Stimulated activated CD4-positive, alpha-beta T cell treated with anti-CD3 and anti-CD28 coated beads, TNF-alpha, amount 100 ng/mL, for 24 hours (primary cell): ENCODE measurements at places on chromosomes 16 and 17.

GRCh38 chr16:89137666-89138512, 33.7 kb upstream of the CDH15 start:
- DNase-seq: no peak

DNA sequence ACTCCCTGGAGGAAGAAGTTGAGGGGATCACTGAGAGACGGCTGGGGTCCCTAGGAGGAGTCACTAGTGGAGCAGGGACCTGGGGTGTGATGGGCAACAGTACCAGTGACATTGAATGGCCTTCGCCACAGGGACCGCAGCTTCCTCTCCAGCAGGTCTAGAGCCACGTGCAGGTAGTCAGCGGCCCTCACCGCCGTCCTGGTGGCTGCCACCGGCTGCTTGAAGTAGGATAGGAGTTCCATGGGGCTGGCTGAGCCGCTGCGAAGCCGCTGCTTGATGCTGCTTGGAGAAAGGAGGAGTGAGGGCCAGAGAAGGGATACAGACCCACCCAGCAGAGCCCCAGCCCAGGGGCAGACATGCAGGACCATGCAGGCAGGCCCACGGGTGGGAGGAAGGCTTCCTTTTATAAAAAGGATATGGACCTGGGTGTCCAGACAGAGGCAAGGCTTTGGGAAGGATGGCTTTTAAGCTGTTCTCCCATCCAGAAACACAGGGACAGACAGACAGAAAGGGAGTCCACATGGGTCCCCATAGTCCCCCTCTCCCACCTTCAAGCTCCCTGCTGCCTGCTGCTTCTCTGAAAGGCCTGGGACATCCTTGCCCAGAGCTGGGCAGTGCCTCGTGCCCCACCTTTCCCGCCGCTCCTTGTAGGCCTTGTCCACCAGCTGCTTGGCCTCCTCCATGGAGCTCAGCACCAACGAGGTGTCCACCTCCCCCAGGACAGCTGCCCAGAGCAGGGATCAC, 827 bp downstream of the MPO start:
- DNase-seq: no peak

GRCh38 chr17:7416323-7416722, 3.8 kb upstream of the SPEM1 start:
- no peak for DNase-seq

- no peak for DNase-seq
These were observed 4.4 kb upstream of the CARHSP1 start for GRCh38 chr16:8872967-8873865.

- DNase-seq: no peak
These were observed 1.2 kb downstream of the RASD1 start for GRCh38 chr17:17494870-17495535.

GRCh38 chr17:50805486-50805885, 29.9 kb upstream of the WFIKKN2 start:
- DNase-seq: no peak

DNA sequence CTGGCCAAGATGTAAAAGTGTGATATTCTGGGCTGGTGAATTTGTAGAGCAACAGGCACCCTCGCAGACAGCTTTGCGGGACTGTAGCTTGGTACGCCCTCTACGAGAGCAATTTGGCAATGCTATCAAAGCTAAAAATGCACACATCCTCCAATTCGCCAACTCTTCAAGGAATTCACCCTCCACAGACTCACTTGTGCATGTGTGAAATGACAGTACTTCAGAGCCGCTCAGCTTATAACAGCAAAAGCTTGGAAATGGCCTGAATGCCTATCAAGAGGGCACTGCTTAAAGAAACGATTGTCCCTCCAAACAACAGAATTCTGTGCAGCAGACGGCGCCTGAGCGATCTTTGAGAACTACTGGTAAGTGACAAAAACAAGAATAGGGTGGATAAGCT, 130.8 kb downstream of the SDK2 start:
- DNase-seq: no peak

GRCh38 chr17:56389356-56389755, 204.1 kb upstream of the NOG start:
- no peak for DNase-seq

DNA sequence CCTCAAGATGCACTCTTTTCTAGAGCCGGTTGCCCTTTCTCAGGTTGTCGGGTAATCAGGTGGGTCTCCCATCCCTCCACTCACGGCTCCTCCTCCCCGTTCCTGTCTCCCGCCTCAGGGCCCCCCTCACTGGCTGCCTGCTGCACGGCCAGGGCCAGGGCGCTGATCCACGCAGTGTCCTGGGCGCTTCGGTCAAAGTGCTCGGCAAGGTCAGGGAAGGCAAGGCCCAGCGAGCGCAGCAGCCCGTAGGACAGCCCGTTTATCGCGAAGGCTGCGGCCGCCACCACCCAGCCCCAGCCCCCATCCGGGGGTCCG, 753 bp downstream of the SLC16A11 start:
- DNase-seq: no peak

GRCh38 chr16:50598936-50599361, 50.8 kb downstream of the NKD1 start:
- no peak for DNase-seq

DNA sequence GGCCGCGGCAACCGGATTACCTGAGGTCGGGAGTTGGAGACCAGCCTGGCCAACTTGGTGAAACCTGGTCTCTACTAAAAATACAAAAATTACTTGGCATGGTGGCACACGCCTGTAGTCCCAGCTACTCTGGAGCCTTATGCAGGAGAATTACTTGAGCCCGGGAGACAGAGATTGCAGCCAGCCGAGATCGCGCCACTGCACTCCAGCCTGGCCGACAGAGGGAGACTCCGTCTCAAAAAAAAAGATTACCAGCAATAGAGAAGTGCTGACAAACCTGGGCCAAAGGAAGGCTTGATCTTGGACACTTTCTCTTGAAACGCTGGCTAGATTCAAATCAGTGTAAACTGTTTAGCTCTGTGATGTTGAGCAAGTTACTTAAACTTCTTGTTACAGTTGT, 4.3 kb downstream of the MT1H start:
- DNase-seq: no peak

- DNase-seq: no peak
These were observed 9.0 kb upstream of the ADORA2B start for GRCh38 chr17:15935891-15936290.

DNA sequence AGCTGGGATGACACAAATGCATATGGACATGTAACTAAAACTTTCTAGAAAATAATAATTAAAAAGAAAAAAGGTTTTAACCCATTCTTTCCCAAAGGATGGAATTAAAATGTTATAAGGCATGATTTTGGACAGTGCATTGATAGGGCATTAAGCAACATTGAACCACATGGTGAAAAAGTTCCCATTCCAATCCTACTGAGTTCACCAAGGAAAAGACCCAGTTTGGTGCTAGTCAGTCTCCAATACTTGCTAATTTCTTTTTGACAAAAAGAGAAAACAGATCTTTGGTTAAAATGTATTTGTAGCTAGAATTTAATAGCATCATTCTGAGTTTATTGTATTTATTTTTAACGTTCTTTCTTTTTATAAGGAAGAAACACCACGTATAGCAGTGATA, 28.1 kb downstream of the EMP2 start:
- no peak for DNase-seq

DNA sequence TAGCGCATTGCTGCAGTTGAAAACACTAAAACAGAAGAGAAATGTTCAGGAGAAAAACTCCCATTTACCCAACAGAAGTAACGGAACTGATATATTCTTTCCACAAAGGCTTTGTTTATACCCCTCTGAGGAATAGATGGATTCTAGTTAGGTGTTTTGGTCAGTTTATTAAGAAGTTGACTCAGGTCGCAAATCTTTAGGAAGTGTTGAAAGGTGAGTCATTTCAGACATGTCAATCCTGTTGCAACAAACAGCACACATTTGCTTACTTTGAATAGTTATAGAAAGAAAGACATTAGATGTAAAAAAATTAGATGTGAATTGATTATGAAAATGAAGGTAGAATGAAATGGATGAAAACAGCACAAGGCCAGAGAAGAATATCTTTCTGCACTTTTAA, 941.0 kb downstream of the KCNJ2 start:
- DNase-seq: no peak

- no peak for DNase-seq
These were observed 3.9 kb downstream of the CRHR1 start for GRCh38 chr17:45788057-45788456.

- no peak for DNase-seq
These were observed 3.0 kb downstream of the LASP1 start for GRCh38 chr17:38872671-38873385.

GRCh38 chr17:76556765-76557367, 17.0 kb downstream of the PRCD start:
- DNase-seq: no peak

- no peak for DNase-seq
These were observed 88.0 kb downstream of the CMIP start for GRCh38 chr16:81532491-81533174.

DNA sequence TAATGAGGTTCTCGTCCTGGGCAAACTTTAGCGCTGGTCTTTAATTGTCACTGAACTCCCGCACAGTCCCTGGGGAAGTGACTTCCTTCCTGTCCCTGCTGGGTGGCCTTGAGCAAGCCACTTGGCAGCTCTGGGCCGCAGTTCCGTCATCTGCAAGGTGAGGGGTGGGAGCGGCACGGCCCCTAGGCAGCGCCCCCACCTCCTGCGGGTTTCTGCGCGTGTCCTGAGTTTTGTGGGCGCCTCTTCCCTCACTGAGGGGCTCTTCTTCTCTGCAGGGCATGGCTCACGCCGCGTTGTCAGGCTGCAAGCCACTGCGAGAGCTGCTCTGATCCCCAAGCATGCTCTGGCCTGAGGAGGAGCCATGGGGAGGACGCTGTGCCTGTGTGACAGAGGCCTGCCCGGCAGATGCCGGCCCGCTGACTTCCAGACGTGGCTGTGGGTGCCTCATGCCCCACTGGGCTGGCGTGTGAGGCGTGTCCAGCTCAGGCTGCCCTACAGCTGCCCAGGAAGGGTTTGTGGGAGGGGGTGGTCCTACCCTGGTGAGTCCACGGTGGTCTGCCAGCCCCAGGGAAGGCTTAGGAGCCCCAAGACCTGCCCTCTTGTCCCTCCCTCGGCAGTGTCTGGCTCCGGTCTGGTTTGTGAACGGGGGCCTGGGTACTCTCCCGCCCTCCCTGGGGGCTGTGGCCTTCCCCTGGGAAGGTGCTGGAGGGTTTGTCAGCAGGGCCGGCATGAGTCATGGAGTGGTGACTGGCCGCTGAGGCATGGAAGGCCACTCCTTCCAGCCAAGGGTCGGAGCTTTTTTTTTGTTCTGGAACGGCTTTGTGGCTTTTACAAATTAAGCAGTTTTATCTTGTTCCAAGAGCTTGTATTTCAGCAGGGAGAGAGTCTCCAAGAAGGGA, 182.0 kb downstream of the SEC14L1 start:
- DNase-seq: no peak

- DNase-seq: no peak
These were observed 303.0 kb upstream of the IRX5 start for GRCh38 chr16:54627616-54628015.

GRCh38 chr16:18797746-18798145, 3.6 kb downstream of the ARL6IP1 start:
- no peak for DNase-seq

DNA sequence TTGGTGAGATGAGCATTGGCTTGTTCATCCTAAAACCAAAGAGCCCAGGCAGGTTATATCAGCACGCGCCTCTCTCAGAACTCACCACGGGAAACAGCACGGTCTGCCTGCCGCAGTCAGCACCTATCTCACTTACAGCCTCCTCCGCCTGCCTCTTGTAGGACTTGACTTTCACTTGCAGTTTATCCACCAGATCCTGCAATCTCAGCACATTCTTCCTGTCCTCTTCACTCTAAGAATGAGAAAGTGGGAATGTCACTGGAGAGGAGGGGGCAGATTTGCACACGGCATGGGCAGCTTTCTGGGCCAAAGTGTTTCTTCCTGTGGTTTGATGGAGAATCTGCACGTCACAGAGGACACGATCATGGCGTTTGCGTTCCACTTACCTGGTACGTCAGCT, 27.4 kb downstream of the MYH3 start:
- no peak for DNase-seq

GRCh38 chr17:45974916-45975630, 24.0 kb upstream of the STH start:
- no peak for DNase-seq

- no peak for DNase-seq
These were observed 787.9 kb upstream of the EEF2KMT start for GRCh38 chr16:5885521-5885920.

- DNase-seq: no peak
These were observed 23.7 kb upstream of the DRG2 start for GRCh38 chr17:18064053-18064452.

DNA sequence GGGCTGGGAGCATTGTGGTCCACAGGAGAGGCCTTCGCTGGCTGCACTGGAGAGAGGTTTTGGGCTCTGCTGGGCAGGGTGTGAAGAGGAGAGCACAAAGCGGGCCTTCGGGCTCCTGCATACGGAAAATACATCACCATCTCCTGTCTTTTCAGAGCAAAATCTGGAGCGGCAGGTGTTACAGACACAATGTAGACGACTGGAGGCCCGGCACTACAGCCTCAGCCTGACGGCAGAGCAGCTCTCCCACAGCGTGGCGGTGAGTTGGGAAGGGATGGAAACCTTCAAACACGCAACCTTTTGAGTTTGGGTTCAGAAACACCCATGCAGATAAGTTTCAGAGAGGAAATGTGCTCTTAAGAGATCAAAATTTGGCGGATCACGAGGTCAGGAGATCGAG, 17.9 kb downstream of the GINS2 start:
- no peak for DNase-seq

- DNase-seq: no peak
These were observed 26.6 kb upstream of the MFSD6L start for GRCh38 chr17:8825802-8826201.

- peak; percentile 7 for DNase-seq
These were observed 491 bp downstream of the TRAP1 start for GRCh38 chr16:3716831-3717234.

DNA sequence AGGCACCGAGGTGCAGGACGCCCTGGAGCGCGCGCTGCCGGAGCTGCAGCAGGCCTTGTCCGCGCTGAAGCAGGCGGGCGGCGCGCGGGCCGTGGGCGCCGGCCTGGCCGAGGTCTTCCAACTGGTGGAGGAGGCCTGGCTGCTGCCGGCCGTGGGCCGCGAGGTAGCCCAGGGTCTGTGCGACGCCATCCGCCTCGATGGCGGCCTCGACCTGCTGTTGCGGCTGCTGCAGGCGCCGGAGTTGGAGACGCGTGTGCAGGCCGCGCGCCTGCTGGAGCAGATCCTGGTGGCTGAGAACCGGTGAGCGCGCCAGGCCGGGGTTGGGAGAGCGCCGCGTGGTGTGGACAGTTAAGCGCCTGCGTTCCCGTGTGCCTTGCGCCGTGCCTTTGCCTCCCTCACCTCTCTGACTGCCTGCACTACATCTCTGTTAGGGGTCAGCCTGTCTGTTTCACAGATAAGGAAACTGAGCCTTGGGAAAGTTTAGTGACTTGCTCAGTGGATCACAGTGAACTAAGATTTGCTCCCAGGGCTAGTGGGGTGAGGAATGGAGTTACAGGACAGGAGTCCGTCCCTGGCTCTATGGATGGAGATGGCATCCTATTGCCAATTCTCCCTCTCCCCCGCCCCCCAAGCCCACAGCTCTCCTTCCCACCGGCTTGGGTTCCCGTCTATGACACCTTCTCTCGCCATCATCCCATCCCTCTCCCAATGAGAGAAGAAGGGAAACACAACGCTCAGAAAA, 880 bp downstream of the SARM1 start:
- DNase-seq: no peak

- DNase-seq: no peak
These were observed 1.1 kb downstream of the PRSS41 start for GRCh38 chr16:2799205-2799858.
